ENCODE measurements at places on chromosomes 1 and 21.

DNA sequence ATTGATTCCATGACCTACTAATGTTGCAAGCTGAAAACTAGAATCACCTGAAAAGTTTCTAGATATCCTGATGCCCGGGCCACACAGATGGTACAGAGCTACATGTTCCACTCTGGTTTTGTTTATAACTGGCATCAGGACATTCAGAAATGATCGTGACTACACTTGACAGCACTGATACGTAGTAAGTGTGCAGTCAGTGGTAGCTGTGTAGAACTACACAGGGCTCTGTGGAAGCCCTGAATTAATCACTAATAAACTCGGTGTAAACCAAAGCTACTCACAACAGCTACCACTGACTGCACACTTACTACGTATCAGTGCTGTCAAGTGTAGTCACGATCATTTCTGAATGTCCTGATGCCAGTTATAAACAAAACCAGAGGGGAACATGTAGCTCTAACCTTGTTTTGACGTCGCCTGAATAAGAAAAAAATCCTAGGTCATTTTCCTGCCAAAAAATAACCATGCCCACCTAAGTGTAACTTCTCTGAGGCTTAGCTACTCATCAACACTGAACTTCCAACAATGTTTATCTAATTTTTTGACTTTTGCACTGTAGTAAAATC, 149.7 kb downstream of the TGFBR3 start:
- no peak for DNase-seq

GRCh38 chr1:12083766-12084165, 20.7 kb downstream of the TNFRSF8 start:
- DNase-seq, result peak; percentile 45

DNA sequence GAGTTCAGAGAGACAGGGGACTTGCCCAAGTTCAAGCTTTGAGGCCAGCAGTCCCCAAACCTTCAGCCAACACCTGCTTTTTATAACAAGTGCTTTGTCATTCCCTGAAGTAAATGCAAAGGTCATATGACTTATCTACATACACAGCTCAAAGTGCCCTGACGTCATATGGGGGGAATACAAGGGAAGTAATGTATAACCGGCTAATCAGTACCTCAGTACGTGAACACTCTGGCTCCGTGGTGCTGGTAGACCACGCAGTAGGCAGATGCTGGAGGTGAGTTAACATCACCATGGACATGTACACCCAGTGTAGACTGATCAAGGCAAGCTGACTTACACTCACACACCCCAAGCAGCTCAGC, 60.0 kb downstream of the BACE2 start:
- DNase-seq, result no peak

GRCh38 chr1:10673109-10673711, 123.2 kb downstream of the CASZ1 start:
- DNase-seq, result no peak

DNA sequence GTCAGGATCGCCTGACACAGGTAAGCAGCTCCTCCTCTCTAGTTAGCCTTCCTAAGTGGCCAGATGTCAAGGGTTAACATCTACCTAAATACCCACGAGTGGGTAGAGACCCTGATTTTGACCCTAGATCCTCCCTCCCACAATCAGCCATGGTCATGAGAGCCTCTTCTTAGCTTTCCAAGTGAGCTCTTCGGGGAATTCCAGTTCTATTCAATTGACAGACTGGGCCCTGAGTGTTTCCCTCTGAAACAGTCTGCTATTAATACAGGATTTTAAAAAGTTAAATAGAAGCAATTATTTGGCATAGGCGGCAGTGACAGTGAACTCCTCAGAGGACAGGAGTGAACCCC, 28.1 kb downstream of the C2CD2 start:
- no peak for DNase-seq

GRCh38 chr1:182719553-182719952, 35.2 kb upstream of the RGS8 start:
- no peak for DNase-seq

DNA sequence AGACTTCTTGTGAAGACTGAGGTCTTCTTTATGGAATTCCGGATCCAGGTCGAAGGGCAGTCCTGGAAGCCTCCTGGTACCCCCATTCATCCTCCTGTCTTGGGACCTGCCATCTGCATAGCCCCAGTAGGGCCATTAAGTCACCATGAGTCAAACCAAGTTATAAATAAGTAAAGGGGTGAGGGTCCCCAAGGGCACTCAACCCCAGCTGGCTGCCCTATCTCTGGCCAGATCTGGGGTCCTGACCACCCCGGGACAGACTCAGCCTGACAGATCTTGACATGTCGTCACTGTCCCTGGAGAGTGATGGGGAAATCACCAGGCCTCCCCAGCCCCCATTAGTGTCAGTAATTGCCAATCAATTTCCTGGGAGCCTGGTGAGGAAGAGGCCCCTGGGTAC, 108.7 kb downstream of the EPHB2 start:
- no peak for DNase-seq

GRCh38 chr1:98342566-98342965, 319.0 kb upstream of the SNX7 start:
- DNase-seq, result no peak

GRCh38 chr1:54499360-54500106, 48.5 kb upstream of the ACOT11 start:
- no peak for DNase-seq

- no peak for DNase-seq
Measured at GRCh38 chr1:54357967-54358366, 48.2 kb downstream of the SSBP3 start.

DNA sequence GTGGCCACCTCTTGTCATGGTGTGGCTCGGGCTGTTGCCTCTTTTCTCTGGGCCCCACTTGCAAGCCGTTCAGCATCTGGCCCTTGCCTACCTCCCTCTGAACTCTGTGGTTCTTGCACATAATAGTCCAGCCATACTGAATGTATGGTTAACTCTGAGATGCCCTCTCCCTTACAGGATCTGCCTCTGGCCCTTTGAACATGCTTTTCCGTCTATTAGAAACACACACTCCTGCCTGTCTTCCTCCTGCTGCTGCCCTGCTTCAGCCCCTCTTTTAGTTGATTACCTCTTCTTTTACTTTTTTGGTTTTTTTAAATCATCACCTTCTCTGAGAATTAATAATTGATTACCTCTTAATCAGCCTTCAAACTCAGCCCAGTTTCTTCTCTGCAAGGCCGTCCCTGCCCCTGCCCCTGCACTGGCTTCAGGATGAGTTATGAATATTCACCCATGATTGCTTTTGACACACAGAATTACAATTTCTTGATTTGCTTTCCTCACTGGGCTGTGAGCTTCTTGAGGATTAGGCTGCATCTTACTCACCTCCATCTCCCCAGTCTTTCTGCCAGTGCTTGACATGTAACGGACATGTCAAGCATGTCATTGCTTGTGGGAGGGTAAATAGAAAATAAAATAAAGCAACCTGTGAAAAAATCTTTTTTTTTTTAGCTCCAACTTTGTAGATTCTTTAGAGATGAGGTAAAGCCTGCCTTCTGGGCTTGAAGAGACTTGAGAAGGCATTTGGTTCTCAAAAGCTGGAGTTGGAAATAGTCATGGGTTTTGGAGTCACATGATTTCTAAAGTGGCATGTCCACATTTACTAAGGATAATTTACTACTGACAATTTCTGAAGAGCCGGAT, 158.3 kb downstream of the PLXNA2 start:
- DNase-seq, result no peak

DNA sequence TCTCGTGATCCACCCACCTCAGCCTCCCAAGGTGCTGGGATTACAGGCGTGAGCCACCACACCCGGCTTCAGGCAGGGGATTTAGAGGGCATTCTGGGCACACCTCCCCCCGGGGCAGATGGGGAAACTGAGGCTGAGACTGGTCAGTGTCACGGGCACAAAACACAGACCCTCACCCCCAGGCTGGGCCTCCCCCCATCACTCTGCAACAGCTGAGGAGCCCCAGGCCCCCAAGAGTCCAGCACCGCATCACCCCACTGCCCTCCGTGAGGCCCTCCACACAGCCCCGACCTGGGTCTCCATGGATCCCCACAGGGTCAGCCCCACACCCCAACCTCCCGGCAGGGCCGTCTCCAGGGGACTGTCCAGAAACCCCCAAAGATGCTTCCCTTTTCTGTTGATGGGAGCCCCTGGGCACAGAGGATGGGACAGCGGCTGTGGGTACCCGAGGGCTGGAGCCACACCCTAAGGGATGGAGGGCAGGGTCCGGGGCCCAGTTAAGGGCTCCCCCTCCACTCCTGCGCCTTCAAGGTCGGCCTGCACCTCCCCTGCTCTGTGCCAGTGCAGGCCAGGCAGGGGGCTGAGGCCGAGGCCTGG, 11.0 kb downstream of the TNFRSF14 start:
- DNase-seq, result no peak

- DNase-seq, result no peak
Measured at GRCh38 chr21:28454564-28455252, 538.0 kb downstream of the LTN1 start.

GRCh38 chr1:176854121-176854520, 310.4 kb downstream of the ASTN1 start:
- DNase-seq, result no peak

- no peak for DNase-seq
Measured at GRCh38 chr1:189623336-189623735, 854.3 kb downstream of the BRINP3 start.

DNA sequence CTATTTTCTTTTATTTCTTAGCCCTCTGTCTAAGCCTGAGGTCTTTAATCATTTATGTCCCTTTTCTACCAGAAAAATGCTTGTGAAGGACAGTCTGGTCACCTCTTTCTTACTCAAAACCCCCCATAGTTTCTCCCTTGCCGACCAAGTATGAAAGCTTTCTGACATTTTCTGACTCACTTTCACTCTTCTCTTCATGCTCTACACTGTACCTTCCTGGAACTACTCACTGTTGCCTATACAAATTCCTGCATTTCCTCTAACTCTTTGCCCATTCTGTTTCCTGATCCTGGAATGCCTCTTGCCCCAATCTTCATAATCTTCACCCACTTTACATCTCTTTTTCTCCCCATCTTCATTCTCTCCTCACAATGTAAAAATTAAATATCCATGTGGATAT, 380.0 kb downstream of the HHIPL2 start:
- no peak for DNase-seq

DNA sequence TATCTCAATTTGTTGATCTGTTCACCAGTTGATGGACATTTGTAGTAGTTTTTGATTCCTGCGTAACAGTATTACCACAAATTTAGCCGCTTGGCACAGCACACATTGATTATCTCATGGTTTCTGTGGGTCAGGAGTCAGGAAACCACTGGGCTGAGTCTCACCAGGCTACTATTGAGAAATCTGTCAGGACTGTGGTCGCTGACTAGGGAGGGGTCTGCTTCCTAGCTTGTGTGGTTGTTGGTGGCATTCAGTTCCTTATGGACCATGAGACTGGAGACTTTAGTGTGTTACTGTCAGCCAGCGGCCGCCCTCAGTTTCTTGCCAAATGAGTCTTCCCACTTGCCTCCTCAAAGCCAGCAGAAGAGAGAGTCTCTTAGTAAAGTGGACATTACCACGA, 9.8 kb downstream of the PEX14 start:
- no peak for DNase-seq

DNA sequence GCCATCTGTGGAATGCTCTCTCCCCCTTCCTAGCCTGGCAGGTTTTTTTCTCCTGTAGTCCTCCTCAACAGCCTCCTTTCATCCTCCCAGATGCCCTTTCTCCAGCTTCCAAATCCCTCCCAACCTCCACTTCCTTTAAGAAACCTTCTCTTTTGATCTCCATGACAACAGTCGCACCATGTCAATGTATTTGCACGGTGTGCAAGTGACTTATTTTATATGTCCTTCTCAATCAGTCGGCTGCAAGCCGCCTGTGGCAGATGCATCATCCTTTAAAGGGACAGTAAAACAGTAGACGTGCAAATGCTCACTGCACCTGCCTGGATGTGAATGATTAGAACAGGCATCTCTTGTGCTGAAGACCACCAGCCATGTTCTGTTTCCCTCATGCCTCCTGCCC, 285.2 kb downstream of the PCP4 start:
- no peak for DNase-seq

All from amniotic stem cell (primary cell).